Fibroblast of skin of scalp (primary cell): ENCODE measurements at places on chromosomes 11 and 22.

GRCh38 chr11:71543866-71544265 lies 4.4 kb upstream of the KRTAP5-9 start:
- DNase-seq, result no peak

DNA sequence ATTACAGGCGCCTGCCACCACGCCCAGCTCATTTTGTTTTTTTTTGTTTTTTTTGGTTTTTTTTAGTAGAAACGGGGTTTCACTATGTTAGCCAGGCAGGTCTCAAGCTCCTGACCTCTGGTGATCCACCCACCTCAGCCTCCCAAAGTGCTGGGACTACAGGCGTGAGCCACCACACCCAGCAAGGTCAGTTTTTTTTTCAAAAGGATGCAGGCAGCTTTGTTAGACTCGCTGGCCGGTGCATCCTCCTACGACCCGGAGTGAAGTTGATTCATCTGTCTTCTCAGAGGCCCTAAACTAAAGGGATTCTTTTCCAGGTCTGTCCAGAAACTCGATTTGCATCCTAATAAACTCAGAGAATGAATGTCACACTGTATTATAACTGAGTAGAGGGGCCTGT lies 182.3 kb downstream of the DBX1 start:
- no peak for DNase-seq

DNA sequence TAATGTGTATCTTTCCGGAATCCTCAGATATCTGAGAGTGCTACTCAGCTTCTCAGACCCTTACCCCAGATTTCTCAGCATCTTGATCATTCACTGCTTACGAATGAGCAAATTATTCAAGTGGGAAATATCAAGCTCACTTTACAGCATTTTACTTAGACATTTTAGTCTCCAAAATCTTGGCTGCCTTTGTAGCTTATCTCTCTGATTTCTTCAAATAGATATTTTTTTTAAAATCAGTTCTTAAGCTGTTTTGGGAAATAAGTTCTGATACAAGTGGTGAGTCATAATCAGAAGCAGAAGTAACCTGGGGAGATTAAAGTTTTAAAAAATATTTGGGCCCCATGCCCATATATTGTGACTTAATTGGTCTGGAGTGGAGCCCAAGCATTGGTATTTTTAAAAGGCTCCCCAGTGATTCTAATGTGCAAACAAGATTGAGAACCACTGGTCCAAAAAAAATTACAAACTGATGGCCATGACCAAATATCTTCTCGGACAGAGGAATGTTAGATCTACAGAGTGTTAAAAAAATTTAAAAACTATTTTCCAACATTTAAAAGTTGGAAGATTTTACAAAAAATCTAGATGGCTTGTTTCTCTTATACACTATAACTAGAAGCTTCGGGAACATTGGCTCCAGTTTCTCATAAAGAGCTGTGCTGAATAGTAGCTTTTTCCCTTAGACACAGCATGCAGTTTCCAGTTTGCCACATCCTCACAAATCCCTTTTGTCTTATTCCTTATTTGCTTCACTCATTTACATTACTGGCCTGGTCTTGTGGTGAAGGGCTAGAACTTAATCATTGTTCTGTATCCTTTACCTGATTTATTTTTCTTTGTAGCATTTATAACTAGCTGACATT lies 87.8 kb upstream of the BMAL1 start:
- DNase-seq, result peak; percentile 44

DNA sequence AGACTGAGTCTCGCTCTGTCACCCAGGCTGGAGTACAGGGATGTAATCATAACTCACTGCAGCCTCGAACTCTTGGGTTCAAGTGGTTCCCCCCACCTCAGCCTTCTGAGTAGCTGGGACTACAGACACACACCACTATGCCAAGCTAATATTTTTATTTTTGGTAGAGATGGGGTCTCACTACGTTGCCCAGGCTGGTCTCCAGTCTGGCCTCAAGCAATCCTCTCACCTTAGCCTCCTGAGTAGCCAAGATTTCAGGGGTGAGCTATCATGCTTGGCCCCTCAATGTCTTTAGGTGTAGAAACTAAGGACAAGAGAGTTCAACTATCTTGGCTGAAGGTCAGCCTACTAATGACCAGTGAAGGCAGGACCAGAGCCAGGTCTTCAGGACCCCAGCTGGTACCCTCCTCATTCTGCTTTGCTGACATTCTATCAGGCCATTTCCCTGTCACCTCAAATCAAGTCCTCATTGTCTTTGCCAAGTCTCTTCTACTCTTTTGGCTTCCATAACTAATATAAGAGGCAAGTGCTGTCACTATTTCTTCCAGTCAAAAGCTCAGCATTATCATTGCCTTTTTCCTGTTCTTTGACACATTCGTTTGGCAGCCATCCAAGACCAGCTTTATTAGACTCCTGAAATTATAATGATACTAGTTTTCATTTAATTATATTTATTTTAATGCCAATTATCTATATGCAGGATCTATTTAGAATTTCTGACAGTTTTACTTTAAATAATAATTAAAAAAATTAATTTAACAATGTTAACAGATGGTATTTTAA lies 264.2 kb upstream of the PITPNB start:
- DNase-seq, result no peak

- peak; percentile 64 for DNase-seq
These were observed 8.5 kb downstream of the DCHS1 start for GRCh38 chr11:6646918-6647679.

DNA sequence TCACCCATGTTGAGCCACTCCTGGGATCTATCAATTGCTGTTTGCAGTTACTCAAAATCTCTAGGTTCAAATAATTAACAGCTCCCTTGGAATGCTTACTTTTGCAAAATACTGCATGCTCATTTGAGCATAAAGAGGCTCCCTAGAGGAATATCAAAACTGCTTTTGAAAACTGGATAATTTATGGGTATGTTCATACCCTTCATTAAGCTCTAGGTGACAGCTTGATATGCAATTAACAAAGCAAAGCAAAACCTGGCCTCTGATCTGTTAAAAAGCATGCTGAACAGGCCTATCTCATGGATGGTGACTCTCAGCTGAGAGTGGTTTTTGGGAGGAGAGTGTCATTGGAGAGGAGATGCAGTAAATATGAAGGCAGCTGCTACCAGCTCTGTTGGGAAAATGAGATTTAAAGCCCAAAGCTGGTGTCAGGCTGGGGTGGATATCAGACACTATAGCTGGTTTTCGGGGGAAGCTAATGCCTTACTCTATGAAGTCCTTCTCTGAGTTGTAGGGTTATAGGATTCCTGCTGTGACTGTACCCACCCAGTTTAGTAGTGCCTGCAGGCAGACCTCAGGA lies 110.9 kb downstream of the RASSF10 start:
- no peak for DNase-seq

- no peak for DNase-seq
These were observed 112.3 kb upstream of the SORL1-AS1 start for GRCh38 chr11:121564948-121565684.

GRCh38 chr11:20161230-20161918 lies 1.1 kb upstream of the DBX1 start:
- DNase-seq, result no peak

- DNase-seq, result peak; percentile 92
These were observed at the start of gene DENND5A for GRCh38 chr11:9265211-9266131. TSS of gene DENND5A (minus strand) at chr11:9265350. CDS start at chr11:9265069, 281 bp downstream.

DNA sequence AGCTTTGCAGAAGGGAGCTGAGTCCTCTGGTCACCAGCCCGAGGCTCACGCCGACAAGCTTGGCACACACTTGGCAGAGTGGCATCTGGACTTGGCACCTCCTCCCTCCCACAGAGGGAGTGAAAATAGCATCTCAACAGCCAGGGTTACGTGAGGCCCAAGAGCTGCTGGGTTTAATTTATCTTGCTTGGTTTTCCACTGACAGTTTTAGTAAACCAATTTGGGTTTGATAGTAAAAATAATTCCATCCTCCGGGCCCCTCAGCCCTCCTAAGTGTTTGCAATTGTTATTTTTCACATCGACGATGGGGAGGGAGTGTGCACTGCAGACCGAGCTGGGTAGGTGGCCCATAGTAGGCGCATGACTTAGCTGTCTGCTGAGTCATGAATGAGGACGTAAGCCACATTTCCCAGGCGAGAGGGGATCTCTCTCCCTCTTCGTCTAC lies 107.6 kb upstream of the ASPHD2 start:
- DNase-seq, result peak; percentile 94

GRCh38 chr11:1668911-1669473 lies 28.0 kb upstream of the KRTAP5-6 start:
- DNase-seq, result no peak

DNA sequence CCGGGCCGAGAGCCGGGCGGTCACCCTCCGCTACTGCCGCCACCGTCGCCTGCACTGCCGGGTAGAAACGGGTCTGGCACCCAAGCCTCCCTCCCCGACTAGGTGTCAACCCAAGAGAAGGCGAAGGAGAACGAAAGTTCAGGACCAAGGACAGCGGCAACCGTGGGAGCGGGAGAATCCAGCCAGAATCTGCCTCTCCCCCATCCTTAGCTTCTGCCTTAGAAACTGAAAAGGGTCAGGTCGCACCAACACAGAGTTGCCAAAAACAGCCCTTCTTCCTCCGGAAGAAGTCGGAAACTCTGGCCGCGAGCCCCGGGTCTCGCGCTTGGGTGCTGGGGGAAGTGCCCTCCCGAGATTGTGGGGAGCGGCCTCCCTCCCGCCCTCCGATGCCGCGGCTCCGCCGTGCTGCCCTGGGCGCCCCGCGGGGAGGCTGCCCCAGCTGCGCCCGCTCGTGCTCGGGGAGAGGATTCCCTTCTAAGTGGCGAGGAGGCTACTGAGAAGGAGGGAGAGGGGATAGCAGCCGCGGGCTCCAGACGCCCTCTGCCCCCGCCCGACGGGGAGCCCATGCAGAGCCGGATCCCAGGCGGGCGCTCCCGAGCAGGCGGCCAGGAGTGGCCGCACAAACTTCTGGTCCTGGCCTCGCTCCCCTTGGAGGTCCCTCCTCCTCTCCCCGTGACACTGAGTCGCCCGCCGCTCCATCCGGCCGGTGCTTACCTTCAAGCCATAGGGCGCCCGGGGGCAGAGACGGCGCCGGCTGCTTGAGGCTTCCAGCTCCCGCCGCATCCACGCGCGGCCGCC lies 637 bp downstream of the DRD2 start:
- DNase-seq, result peak; percentile 86
